ENCODE measurements at places on chromosomes 6 and 20.

DNA sequence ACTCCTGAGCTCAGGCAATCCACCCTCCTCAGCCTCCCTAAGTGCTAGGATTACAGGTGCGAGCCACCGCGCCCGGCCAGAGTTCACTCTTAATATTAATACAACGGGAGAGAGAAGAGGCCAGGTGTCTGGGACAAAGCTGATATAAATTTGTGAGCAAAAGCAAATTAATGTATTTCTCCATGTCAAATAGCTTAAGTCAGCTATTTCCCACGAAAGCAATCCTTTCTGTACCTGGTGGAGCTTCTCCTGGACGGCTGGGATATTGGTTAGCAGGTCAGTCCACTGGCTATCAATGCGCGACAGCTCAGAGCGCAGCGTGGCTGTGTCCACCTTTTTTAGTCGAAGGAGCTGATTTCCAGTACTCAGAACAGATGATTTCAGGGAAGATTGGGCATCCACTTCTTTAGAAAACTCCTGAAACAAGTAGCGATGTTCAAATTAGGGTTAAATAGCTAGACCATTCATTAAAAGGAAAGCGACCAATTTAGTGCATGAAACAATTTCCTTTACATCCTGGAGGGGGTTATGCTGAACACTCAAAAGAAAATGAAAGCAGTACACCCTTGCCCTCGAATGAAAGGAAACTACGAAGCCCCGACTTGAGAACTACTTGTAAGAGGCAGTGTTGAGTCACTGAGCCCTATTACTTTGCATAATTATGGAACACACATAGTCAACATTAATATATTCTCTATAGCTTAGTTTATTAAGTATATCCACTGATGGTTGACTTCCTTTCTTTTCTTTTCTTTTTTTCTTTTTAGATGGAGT lies 403.4 kb downstream of the SYNE1 start:
- no peak for DNase-seq

GRCh38 chr6:2230659-2231277 lies 14.6 kb downstream of the GMDS start:
- DNase-seq, result no peak

DNA sequence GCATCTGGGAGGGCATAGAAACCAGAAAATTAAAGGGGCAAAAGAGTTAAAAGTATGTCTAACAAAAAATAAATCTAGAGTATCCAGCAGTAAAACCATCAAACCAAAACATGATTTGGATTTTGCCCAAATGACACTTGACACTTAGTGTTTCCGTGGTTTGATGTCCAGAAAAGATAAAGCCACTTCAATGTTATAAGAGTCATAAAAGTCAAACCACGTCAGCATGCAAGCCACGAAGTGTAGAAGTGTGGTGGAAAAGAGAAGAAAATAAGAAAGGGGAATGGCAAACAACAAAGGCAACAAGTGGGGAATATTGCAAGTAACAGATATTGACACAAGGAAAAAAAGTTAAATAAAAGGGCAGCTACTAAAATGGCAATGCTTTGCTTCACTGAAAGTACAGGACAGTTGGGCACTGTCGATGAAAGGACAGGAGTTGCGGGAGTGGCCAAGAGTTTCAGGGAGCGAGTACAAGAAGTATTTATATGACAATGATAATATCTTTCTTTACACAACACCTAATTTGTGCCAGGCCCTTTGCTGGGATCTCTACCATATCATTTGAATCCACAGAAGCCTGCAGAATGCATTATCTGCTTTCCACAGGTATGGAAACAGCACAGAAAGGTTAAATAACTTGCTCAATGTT lies 6.3 kb upstream of the HDDC2 start:
- no peak for DNase-seq

GRCh38 chr20:13883425-13883824 lies 98.6 kb downstream of the NDUFAF5 start:
- DNase-seq, result peak; percentile 45

DNA sequence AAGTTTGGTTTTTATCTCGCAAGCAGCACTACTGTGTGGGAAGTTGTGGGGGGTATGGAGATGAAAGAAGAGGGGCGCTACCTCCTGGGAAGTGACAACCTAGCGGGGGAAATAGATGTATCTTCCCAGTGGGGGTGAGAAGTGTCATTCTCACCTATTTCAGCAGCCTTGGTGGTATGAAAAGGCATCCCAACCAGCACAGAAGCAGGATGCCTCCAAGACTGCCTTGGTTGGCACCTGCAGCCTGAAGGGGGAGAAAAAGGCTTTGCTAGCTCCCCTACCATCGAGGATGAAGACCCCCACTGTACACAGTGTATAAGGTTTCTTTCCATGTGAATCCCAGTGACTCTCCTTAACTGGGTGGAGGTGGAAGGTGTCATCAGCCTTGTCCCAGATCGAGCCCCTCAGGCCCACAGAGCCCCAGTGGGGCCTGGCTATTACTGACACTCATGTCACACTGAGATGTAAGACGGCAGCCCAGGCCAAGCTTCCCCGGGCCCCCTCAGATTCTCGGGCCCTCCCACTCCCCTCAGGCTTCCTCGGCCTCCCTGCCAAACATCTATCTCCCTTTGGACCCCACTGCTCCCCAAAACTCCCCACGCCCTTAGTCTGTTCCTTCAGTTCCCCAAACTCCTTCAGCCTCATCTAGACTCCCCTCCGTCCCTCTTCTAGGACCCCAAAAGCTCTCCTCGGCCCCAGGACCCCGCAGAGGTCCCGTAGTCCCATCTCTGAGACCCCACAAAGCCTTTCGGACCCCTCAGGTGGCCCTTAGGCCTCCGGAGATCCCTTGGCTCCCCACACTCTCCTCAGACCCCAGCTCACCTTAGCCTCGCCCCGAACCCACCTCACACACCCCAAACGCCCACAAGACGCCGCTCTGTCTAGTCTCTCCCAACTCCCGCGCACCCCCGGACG lies 688 bp downstream of the COMMD7 start:
- DNase-seq, result peak; percentile 18

GRCh38 chr6:105135056-105135455 lies 44.8 kb downstream of the POPDC3 start:
- peak; percentile 56 for DNase-seq

DNA sequence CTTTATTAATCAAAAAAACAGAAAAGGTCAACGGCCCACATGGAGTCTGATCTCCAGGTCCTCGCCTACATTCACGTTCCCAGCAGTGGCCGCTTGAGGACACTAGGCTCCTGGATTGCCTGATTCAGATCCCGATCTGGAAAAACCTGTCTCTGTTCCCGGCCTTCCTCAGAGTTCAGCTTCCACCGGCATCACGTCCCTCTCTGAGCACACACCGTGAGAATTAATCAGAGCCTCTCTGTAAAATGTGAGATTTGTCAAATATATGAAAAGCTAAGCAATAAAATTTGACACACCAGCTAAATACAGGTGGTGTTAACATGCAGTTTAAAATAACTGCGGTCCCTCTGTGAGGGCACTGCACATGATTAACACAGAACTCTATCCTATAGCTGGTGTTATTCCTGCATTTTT lies 122.8 kb upstream of the COL21A1 start:
- DNase-seq, result no peak

GRCh38 chr6:5206920-5207561 lies 53.7 kb downstream of the LYRM4 start:
- DNase-seq, result no peak

- no peak for DNase-seq
Measured at GRCh38 chr6:169978615-169979161, 227.3 kb downstream of the ERMARD start.

GRCh38 chr6:74604279-74604678 lies 601.6 kb downstream of the COL12A1 start:
- no peak for DNase-seq

DNA sequence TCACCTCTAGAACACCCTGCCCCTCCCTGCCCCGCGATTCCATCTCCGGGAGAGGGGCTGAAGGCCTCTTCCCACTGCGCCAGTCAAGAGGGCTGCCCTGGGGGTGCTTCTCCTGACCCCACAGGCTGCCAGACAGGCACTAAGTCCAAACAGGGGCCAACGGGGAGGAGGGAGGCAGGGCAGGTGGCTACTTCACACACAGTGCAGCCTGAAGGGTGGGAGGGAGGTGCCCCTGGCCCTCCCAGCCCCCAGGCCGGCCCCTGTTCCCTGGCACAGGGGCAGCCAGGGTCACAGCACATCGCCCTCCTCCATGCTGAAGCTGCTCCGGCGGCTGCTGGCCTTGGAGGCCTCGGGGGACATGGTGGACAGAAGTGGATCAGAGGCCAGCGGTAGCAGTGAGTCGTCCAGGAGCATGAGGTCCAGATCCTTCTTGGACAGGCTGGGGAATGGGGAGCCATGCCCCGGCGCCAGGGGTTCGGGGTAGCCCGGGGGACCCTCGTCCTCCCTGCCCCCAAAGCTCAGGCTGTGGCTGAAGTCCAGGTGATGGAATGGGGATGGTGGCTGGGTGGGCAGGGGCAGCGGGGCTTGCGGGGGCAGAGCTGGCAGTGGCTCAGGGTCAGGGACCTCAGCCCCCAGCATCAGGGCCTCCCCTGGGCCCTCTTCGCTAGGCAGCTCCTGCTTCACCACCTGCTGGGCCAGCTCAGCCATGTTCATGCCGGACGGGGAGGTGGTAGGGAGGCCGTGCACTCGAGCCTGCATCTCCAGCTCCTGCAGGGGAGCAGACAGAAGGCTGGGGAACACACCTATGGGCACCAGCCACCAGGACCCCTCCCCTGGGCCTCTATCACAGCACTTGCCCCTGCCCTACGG lies 46.3 kb downstream of the MDFI start:
- no peak for DNase-seq

DNA sequence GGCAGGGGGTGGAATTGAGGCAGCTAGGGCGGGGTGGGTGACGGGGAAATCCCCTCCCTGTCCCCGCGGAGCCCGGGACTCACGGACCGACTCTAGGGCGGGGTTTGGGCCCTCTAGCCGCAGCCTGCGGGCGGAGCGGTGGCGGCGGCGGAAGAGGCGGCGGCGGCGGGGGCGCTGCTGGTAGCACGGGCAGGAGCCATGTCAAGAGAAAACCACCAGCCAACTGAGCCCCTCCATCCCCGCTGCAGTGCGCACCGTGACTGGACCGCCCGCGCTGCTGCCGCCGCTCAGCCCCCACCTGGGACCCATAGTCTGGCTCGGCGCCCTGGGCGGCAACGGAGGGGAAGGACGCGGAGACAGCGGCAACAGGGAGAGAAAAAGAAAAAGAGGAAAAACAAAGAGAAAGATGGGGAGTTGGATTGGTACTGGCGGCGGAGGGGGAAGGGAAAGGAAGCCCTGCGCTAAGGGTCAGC lies 1.2 kb upstream of the C6orf62 start:
- peak; percentile 52 for DNase-seq

DNA sequence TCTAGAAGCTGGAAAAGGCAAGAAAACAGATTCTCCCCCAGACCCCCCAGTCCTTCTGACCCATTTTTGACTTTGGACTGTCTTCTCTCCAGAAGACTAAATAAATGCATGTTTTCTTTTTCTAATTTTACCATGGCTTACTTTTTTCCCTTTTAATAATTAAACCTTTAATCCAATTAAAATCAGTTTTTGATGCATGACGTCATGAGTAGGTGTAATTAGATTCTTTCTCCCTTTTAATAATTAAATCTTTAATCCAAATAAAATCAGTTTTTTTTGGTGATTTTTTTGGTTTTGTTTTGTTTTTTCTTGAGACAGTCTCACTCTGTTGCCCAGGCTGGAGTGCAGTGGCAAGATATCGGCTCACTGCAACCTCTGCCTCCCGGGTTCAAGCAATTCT lies 13.2 kb upstream of the NCOA5 start:
- DNase-seq, result no peak

- DNase-seq, result no peak
Measured at GRCh38 chr6:151705993-151706733, 101.3 kb upstream of the ESR1 start.

- DNase-seq, result no peak
Measured at GRCh38 chr20:15440049-15440820, 1102.8 kb upstream of the FLRT3 start.

- no peak for DNase-seq
Measured at GRCh38 chr6:23282252-23283021, 713.1 kb downstream of the HDGFL1 start.

DNA sequence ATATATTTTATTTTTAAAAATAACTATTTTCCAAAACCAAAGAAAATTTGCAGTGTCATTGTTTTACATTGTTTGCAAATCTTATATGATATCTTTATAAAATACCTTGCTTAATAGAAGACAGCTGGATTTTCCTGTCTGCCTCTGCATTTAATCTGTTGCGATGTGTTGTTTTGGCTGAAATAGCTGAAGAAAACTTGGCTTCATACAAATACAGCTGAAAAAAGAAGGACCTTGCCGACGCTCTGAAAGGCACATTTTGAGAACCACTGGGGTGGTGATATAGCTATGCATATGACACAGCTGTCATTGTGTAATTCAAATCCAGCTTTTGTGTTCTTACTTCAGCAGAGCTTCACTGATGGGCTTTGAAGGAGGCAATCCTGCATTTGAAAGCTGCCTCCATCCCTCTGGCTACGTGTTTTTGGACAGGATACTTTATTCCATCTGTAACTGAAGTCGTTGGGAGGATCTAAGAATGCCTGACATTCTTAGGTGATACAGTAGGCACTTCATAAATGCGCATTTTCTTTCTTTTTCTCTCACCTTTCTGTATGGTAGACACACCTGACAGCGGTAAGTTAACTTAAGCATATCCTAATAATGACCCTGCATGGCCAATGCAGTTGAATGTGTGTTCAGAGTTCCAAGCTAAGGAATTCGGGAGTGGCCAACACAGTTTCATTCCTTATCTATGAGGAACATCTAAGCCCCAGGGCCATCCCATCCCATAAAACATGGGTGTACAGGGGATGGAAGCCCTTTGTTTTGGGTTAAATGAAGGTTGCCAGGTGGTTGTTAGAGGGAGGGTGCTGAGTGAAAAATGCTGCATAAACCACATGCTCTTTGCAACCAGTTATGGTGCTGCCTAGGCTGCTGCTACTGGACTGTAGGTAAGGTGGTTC lies 213.0 kb downstream of the TFAP2A start:
- DNase-seq, result no peak

GRCh38 chr6:73870907-73871306 lies 174.9 kb downstream of the CD109 start:
- no peak for DNase-seq

GRCh38 chr6:2108700-2109306 lies 136.6 kb downstream of the GMDS start:
- DNase-seq, result peak; percentile 57

DNA sequence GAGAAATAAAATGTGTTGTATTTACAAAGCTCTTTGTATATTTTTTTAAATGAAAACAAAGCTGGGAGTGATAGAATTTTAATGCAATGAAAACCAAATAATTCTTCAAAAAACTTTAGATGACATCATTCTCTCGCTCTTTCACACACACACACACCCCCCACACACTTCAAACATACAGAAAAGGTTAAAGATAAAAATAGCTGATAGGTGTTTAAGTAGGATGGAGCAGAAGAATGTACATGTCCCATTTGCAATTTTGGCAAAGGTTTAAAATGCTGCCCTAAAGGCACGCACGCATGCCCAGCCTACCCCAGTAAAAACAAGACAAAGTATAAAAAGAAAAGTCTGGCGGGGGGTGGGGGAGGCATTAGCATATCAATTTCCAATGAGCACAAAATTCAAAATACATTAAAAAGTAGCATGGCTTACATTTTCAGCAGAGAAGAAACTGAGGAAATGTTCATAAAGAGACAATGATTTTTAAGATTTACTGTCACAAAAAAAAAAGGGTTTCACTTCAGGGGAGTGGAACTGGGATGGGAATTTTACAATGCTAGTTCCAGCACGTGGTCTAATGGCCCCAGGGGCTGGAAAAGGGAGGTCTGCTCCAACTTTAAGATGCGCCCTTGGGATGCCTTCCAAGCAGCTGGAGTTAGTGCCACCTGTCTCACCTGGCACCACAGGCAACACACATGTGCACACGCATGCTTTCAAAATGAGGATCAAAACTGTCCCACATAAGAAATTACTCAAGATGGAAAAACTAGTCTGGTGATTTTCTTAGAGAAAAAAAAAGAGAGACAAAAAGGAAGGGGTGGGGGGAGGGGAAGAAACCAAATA lies 55.1 kb upstream of the NFATC2 start:
- no peak for DNase-seq

Data from NCI-H82 (cell line).